OCI-M1 (cell line): ENCODE measurements at places on chromosomes 5 and 9.

DNA sequence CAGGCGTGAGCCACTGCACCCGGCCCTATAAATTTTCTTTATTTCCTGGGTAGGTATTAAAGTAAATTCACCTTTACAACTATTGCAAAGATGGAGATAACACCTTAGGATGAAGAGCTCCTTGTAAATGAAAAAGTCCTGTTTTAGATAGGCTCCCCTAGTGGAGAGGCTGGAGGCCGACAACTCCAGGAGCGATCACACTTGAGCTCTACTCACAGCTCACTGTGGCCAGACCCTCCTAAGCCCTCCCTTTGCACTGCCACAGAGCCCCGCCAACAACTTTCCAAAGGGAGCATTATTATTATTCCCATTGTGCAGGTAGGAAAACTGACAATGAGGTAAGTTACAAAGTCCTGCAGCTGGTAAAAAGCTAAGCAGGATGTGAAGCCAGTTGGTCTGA is 139.1 kb upstream of the ERCC6L2 start:
- DNase-seq = no peak

DNA sequence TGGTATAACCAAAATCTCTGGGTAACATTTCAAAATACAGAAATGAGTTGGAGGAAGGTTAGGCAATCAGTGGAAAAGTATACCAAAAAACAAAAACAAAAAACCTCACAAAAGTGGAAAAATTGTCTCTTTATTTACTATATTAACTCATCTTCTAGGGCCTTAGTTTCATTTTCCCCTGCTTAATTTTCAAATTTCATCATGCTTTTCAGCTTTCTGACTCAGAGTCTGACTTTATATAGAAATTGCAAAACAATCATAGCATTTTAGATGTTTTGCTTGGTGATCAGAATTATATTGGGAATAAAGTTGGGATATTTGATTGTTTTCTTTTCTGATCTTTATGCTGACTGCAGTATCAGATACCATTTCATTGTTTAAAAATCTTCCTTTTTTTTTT is 257.0 kb upstream of the PRR16 start:
- DNase-seq = no peak

GRCh38 chr5:154118893-154119336 is 71.6 kb upstream of the GALNT10 start:
- DNase-seq = no peak

- DNase-seq = no peak
These were observed 44.7 kb downstream of the DIAPH1 start for GRCh38 chr5:141574122-141574510.

DNA sequence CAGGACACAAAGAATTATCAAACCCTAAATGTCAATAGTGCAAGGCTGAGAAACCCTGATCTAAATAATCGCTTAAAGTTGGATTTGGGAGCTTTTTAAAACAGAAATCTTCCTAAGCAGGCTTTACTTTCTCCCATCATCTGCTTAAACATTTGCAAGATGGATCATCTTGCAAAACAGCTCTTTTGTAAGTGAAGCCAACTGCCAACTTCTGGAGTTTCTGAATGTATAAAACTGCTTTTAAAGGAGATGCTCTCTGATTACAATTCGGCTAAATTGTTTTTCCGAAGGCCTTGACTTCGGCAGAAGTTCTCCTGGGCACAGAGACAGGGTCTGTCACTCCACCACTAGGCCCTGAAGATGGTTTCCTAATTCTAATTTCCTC is 1.3 kb downstream of the PTPN3 start:
- DNase-seq = no peak

- DNase-seq = no peak
These were observed 103.2 kb downstream of the DPYSL3 start for GRCh38 chr5:147406636-147407035.

DNA sequence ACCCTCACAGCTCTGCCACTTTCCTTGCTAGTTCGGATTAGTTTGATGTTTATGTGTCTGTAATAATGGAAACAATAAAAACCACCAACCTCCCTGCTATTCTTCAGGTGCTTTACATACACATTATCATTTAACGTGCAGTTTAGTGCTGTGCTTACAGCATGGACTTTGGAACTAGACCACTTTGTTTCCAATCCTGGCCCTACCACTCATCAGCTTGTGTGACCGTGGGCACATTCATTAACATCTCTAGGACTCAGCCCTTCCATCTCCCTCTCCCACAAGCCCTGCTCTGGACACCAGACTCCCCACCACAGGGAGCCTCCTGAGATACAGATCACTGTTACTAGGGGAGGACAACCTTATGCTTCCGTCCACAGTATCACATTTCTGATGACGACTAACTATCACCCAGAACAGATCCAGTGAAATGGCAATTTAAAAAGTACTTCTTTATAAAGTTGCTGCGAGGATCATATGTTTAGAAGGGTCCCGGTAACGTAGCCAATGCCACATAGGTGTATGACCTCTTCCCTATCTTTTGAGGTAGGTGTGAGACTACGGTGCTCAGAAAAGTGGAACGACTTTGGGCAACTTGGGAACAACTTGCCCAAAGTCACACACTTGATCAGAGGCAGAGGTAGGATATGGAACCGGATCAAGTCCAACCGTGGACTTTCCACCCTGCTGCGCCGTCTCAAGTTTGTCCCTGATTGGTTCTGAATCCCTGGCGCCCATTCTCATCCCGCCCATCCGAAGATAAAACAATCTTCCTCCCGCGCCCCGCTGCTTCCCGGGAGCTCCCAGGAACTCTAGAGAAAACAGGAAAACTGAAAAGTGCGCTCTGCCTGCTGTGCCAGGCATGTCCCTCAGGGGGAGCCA is 132.4 kb upstream of the NIPBL start:
- DNase-seq = peak; percentile 84

DNA sequence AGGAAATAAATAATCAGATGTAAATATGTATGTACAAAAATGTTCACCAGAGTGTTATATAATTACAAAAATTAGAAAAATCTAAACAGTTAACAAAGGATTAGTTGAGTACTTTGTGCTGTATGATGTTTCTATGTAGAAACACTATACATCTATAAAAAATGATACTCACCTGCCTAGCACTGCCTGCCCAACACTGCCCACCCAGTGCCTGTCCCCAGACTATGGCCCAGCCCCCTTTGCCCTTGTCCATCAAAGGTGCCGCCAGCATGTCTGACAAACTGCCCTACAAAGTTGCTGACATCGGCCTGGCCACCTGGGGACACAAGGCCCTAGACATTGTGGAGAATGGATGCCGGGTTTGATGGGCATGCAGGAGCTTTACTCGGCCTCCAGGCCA is 6.1 kb upstream of the MEGF9 start:
- DNase-seq = no peak

DNA sequence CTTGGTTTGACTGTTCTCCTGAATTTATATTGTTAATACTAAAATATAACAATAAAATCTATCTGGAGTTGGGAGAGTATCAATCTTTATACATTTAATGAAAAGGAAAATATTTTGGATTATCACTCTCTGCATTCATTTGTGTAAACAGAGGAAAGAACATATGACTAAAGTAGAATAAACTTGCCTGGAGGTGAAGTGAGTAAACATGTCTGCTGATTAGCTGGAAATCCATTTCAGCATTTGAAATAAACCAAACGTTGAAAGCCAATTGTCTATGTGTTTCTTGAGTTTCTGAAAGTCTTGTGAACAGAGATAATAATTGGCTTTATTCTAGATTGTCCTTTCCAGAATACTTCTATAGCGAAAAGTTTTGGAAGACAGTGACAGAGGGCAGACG is 776.2 kb downstream of the SEMA5A start:
- DNase-seq = no peak

- no peak for DNase-seq
These were observed 1.3 kb downstream of the TEX53 start for GRCh38 chr9:114656301-114656700.

DNA sequence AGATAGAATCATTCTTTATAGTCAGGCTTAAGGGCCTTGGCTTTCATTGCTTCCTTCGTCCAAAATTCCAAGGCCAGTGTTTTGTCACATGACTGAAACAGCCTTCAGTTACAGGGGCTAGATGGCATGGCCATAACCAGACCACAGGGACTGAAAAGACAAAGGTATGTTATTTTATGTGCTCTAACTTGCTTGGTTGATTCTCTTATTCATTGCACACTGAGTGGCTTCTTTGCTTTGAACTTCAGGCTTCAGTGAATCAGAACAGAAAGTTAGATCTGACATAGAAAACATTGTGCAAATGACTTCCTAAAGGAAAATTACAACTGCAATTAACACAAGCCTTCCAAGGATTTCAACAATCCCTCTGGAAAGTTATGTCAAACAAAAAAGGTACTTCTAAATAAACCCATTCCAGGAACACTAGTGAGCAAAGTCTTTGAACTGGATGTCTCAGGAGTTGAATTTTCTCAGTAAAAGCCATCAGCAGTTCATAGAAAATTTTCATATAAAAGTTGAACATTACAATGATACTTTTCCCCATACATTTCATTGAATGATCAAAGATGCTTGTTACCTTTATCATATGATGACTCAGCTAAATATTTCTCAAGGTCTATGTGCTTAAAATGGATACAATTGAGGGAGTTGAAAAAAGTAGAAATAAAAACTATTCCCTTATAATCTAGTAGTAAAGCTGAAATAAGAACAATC is 355.3 kb downstream of the TMEM232 start:
- DNase-seq = no peak

GRCh38 chr5:19568004-19568403 is 420.0 kb downstream of the CDH18 start:
- DNase-seq = no peak

DNA sequence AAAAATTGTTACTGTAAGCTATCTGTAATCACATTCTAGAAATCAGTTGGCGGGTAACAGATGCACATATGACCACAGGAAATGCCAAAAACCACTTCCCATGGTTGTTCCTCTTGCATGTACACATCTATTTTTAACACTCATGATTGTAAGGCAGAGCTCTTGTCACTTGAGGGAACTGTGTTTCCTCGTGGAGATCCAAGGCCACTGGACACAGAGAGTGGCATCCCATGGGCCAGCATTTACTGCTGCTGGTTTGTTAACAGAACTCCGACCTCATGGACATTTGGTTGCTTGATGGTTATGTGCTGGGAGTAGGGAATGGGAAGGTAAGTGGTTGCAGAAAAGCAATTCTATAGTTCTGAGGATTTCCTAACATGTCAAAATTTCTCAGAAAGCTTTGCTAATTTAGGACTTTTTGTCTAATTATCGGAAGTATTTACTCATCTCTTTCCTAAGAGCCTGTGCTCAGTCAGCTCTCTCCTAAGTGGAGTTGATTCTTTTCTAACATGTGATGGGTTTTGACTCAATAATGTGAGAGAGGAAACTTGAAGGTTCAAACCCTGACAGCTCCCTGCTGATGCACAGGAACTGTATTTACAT is 202.0 kb upstream of the NR3C1 start:
- DNase-seq = peak; percentile 63
